ENCODE measurements at places on chromosomes 7 and 10. TPM values are rescaled to one million over a fixed set of nuclear protein-coding genes. Genes with fewer than 3 reads are reported as not detected.

The ZPBP gene
- total RNA-seq: not detected

The ADIRF gene
- not detected for total RNA-seq

The NPSR1 gene
- not detected for total RNA-seq

The FEZF1 gene
- total RNA-seq: 0.61 TPM

- H3K4me1 ChIP-seq: peaks cover 6% of the 10 kb centered on the region
- no peaks in the 10 kb centered on the region for H3K27me3 ChIP-seq
- H3K4me3 ChIP-seq: no peak overlapping the region
- no peak for DNase-seq
These were observed 126.7 kb upstream of the CXCL12 start for GRCh38 chr10:44511601-44512000.

- peak overlapping the region; percentile 2 for H3K27ac ChIP-seq
- H3K36me3 ChIP-seq: no peaks in the 10 kb centered on the region
- no peak overlapping the region for H3K4me3 ChIP-seq
- peaks cover 7% of the 10 kb centered on the region for H3K4me1 ChIP-seq
These were observed 319.0 kb upstream of the NPSR1 start for GRCh38 chr7:34338961-34339526.

Data from astrocyte (in vitro differentiated cells and primary cell).